MCF 10A (cell line): ENCODE measurements at places on chromosomes 3 and 15. TPM values are rescaled to one million over a fixed set of nuclear protein-coding genes. Genes with fewer than 3 reads are reported as not detected.

DNA sequence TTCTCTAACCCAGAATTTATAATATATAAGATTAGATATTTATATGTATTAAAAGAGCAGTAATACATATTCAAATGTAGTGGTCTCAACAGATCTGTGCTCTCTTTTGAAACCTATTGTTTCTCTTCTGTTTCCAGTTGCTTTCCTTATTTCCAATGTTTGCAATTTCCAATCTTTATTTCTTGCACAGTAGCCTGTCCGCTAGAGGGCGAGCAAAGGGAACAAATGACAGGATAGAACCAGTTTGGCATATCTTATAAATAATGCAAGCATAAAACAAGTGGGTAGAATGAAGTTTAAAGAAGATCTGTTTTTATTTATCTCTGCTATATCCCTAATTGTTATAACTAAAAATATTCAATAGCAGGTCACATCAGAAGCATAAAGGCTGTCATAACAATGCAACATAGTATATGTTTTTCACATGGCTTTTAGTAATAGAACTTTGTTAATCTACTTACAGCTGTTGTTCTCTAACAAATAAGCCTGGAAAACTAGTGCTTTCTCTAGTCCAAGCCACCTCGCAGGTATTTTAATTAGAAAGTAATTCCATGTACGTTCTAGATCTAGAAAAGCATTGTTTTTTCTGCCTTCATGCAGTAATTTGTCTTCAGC is 15.1 kb upstream of the TCAIM start:
- DNase-seq: peak; percentile 73

DNA sequence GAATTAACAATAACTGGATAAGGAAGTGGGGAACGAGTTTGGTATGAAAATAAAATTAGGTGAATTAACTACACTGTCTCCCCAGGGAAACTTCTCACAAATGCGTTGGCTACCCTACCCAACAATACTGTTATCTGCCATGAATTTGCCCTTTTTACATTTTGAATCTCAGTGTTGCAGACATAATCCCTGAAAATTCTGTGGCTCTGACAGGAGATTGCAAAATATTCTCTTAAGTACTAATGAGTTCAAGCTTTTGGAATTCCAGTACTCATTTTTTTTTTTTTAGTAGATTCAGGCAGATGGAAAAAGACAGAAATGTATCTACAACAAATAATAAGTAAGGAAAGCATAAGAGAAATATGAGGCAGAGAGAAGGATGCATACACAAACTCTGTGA is 332.6 kb downstream of the LSAMP start:
- DNase-seq: no peak

The CACNA2D3 gene
- 1.5 and 2.3 TPM in 2 replicates for total RNA-seq

DNA sequence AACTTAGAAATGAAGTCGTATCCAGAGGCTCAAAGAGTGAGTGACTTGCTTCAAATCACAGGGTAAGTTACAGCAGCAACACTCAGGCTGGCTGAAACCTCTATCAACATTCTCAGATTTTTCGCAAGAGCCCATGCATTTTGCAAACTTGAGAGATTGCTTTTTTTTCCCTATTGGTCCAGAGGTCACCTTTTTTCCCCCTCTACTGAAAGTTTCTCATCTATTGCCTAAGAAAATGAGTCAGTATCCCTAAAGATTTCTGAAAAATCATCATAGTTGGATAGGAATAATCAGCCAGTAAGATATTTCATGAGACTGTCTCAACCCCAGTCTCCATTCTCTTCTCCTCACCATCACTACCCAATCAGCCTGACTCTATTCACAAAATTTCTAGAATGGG is 410.6 kb downstream of the FOXP1 start:
- peak; percentile 70 for DNase-seq

- no peak for DNase-seq
Measured at GRCh38 chr3:53174346-53175250, 13.6 kb downstream of the PRKCD start.

The GOLGA6B gene
- total RNA-seq: not detected in 2 replicates

GRCh38 chr3:77571971-77572715 is 532.2 kb downstream of the ROBO2 start:
- no peak for DNase-seq

DNA sequence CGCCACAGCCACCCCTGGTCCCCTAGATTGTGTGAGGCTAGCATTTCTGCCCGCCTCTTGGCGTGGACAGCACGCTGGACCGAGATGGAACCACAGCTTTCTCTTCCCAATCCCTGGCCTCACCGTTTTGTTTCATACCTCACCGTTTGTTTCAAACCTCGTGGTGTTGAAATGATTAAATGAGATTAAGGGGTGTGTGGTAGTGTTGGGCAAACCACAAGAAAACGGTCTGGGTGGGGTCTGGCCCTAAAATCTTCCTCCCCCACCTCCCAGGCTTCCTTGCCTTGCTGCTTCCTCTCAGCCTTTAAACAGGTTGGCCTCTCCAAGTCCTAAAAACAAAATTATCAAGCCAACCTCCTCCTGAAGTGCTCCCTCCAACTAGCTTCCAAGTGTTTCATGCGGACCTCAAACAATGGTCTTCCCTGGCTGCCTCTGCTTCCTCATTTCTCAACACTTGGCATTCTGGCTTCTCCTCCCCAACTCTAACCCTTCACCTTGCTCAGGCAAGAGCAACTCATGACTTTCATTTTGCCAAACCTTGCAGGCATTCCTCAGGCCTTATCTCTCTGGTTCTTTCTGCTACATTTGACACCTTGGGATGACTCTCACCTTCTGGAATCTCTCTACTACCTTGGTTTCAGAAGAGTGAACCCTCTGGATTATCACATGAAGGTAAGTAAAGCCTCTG is 1.4 kb upstream of the ATP13A3 start:
- peak; percentile 72 for DNase-seq

The SCN11A gene
- 0.05 TPM in 1 of 2 replicates, not detected in the other for total RNA-seq

DNA sequence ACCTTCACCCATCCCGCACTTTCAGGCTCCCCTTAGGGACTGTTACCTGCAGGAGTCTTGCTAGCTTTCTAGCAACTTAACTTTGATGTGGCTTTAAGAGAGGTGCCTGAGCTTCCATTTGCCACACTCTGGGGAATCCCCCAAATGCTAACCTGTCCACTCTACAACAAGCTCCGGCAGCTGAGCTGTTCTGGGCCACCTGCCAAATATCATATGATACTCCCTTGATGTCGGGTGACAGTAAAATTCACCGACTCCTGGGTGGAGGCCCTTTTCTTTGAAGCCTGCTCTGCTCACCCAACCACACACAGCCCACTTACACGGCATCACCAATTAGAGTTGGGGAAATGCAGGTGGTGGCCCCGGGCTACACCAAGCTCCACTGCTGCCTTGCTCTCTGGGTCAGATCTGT is 38.0 kb upstream of the XCR1 start:
- peak; percentile 73 for DNase-seq

The OR4M2 gene
- total RNA-seq: not detected in 2 replicates

GRCh38 chr15:23472033-23472432 is 25.0 kb upstream of the GOLGA6L2 start:
- no peak for DNase-seq

The CAPN3 gene
- total RNA-seq: 4.7 and 7.5 TPM in 2 replicates

- DNase-seq: peak; percentile 59
Measured at GRCh38 chr15:48695088-48695826, 49.7 kb upstream of the FBN1 start.

DNA sequence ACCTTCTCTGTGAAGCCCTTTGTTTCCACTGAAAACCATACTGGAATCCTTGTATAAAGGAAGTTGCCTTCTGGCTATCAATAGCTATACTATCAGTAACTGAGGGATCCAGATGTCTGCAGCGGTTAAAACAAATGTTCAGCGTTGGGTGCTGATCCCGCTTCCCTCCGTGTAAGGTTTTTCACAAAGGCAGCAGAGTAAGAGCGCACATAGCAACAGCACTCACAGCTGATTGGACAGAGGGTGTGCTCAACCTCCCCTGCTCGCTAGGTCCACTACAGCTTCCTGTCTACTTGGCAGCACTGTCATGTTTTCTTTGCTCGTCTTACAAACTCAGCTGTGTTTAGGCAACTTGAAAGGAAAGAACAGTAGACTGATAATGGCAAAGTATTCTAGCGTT is 27.3 kb downstream of the ATOSA start:
- DNase-seq: peak; percentile 90

DNA sequence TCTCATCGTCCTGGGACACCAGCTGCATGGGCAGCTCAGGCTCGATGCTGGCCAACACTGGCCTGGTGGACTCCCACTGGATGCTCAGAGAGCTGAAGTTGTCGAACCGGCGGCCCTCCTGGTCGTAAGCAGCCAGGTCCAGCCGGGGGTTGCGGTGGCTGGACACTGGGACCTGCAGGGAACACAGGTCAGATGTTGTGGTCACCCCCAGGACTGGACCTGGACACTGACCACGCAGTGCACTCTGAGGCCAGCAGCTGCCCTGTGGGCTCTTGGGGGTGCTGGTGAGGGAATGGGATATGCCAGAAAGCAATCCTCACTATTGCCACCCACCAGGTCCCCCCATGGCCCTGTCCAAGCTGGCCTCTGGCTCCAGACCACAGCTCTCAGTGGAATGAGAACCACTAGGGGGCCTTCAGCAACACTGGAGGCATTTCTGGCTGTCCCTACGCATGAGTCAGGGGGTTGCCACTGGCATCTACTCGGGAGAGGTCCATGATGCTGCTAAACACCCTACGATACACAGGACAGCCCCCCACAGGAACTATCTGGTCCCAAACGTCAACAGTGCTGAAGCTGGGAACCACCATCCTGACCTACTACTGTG is 66.1 kb downstream of the NUP210 start:
- peak; percentile 11 for DNase-seq

GRCh38 chr3:7696320-7696719 is 805.3 kb upstream of the LMCD1 start:
- DNase-seq: no peak

The IQCF5 gene
- not detected in 2 replicates for total RNA-seq

GRCh38 chr15:46127361-46127874 is 492.6 kb downstream of the SQOR start:
- DNase-seq: no peak

DNA sequence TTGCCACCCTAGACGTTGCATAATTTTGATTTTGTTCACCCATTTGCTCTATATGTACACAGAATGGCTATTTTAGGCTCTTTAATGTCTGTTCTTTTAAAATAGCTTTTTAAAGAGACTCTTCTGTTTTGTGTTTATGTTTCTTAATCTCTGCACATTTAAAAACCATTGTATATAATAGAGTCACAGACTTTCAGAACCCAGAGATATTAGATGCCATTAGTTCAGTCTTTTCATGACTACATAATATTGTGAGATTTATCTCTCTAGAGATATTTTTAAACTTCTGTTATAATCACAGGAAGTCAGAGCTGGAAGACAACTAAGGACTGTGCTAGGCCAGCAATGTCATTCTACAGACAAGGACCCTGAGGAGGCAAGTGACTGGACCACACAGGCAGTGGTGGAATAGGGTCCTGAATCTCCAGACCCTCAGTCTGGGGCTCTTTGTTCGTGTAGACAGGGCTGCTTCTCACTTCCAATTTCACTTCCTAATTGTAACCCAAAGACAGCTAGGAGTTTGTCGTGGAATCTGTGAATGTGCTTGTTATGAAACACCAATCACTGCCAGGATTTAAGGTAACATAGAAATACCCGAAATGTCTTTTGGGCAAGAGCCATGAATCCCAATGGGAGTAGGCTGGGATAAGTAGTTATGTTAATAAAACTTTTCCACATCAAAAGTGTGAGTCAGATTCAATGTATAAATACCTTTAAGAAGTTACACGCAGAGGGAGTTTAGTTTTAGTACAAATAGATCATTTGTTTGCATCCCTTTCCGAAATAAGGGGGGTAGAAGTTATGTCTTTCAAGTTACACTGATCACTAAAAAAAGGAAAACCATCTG is 165.2 kb upstream of the ROPN1 start:
- no peak for DNase-seq

DNA sequence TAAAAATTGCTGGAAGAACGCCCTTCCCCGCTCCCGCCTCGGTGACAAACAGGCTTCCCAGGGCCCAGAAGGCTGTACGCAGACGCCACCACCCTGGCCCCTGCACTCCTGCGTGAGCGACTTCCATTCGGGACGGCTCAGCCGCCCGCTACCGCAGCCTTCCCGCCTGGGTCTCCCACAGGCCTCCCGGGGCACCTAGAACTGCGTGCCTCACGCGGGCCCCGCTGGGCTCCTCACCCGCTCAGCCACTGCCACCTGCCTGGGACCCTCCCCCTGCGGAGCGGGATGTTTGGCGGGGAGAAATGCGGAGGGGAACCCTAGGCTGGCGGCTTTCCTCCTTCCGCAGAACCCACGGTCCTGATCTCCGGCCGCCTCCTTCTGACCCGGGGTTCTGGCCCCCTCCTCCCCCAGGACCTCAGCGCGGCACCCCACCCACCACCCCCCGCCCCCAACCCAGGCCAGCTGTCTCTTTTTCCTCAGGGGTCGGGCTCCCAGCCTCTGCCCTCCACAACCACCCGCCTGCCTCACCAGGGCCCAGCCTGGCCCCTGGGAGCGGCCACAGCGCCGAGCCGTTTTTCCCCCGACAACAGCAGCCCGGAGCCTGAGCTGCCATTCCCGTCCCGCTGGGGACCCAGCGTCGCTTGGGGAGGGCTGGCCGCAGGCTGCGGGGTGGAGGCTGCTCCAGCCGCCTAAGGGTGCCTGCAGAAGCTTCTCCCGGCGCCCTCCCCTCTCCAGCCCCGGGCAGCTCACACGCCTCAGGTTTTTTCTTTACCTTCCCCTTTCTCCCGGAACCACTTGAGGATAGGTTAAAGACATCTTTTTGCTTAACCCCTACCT is 27.6 kb upstream of the RAB7A start:
- no peak for DNase-seq

The SLC33A1 gene
- total RNA-seq: 65.6 and 91.7 TPM in 2 replicates

- no peak for DNase-seq
Measured at GRCh38 chr3:156131241-156131640, 10.9 kb downstream of the KCNAB1 start.

The CIDEC gene
- not detected in 2 replicates for total RNA-seq
